ENCODE measurements at places on chromosomes 2 and 18.

GRCh38 chr18:47549021-47549540 lies 297.6 kb upstream of the SKOR2 start:
- H3K27ac ChIP-seq: no peak overlapping the region
- no peaks in the 10 kb centered on the region for H3K36me3 ChIP-seq
- H3K27me3 ChIP-seq: peaks cover 4% of the 10 kb centered on the region
- no peaks in the 10 kb centered on the region for H3K4me1 ChIP-seq
- H3K4me3 ChIP-seq: no peak overlapping the region

GRCh38 chr2:106997204-106997603 lies 111.2 kb upstream of the ST6GAL2 start:
- H3K36me3 ChIP-seq: no peaks in the 10 kb centered on the region
- H3K27ac ChIP-seq: no peak overlapping the region
- no peak for DNase-seq
- no peaks in the 10 kb centered on the region for H3K4me1 ChIP-seq
- no peak overlapping the region for H3K4me3 ChIP-seq

DNA sequence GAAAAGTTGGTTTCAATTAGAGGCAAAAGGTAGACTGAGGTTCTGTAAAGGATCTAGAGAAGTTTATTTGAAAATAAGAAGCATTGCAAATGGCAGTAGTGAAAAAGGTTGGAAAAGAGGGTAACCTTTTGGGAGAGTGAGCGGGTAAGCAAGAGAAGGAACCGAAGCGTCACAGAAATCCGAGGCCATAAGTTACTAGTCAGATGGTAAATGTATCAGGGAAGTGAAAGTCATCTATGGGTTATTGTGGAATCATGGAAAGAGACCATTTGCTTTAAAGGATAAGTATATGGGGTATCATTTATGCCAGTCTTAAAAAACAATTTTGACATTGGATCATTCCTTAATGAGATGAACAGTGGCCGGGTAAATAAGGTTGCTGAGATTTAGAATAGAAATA lies 30.5 kb downstream of the EML4 start:
- no peak overlapping the region for H3K4me3 ChIP-seq
- H3K36me3 ChIP-seq: no peaks in the 10 kb centered on the region
- no peak overlapping the region for H3K27ac ChIP-seq
- H3K4me1 ChIP-seq: peaks cover 23% of the 10 kb centered on the region
- no peak for DNase-seq
- no peaks in the 10 kb centered on the region for H3K27me3 ChIP-seq

- H3K27ac ChIP-seq: no peak overlapping the region
- no peaks in the 10 kb centered on the region for H3K36me3 ChIP-seq
- H3K4me1 ChIP-seq: no peaks in the 10 kb centered on the region
- no peaks in the 10 kb centered on the region for H3K27me3 ChIP-seq
Observed at GRCh38 chr2:228102949-228103348, 78.5 kb downstream of the SPHKAP start.

GRCh38 chr2:203135105-203135504 lies 103.7 kb upstream of the CYP20A1 start:
- H3K4me3 ChIP-seq: no peak overlapping the region
- H3K27ac ChIP-seq: no peak overlapping the region
- H3K4me1 ChIP-seq: no peaks in the 10 kb centered on the region

DNA sequence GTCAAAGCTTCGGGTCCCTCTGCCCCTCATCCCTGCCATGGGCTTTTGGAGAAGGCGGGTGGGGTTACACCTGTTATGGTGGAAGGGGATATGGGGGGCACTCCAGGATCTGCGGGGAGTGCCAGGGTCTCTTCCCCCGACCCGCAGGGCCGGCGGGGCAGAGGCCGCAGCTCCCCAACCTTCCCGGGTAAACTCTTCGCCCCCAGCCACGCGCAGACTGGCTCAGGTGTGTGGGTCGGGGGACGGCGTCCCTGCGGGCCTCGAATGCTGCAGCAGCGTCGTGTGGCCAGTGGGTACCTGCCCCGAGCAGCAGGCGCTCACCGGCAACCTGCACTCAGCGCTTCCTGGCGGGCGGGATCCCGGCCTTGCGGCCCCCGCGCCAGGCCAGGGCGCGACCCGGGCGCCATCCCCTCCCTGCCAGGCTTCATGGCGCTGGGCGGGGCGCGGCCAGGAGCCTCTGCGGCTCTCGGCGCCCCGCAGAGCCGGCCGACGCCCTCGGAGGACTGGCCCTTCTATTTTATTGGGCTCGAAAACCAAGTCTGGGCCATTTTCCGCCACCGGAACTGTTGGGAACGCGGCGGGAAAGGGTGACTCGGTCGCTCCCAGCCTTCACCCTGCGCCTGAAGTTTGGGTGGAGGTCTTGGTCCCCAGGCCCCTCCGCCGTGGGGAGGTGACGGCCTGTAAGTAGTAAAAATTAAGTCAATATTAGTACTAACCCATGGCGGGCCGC lies 4.5 kb downstream of the GBX2 start:
- H3K27ac ChIP-seq: no peak overlapping the region
- DNase-seq: no peak
- peaks cover 63% of the 10 kb centered on the region for H3K4me1 ChIP-seq
- H3K27me3 ChIP-seq: peaks cover 100% of the 10 kb centered on the region
- peak overlapping the region; percentile 51 for H3K4me3 ChIP-seq
- H3K36me3 ChIP-seq: no peaks in the 10 kb centered on the region

DNA sequence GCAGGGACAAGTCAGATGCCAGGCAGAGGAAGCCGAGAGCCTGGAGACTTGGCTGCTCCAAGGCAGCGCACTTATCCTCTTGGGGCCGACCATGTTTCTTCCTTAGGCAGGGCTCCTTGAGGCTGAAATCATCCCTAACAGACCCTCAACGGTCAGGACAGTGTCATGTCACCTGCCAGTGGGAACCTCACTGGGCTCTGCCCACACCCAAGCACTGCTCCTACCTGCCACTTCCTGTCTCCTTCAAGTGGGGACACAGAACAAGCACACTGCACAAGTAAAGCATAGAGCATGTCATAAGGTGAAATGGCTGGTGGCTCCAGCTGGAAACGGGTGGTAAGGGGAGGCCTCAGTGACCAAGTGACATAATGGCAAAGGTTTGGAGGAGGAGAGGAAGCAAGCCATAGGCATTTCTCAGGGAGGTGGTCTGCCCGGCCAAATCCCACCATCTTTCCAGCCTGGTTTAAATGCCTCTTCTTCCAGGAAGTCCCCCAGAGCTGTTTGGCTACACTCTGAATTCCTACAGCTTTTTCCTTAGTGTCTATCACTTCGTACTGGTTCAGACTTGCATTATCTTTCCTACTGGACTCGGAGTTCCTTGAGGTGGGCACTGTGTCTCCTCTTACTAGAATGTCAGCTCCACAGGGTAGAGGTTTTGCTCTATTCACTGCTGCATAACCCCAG lies 7.3 kb upstream of the ATOH8 start:
- H3K27me3 ChIP-seq: no peaks in the 10 kb centered on the region
- no peak overlapping the region for H3K4me3 ChIP-seq
- no peaks in the 10 kb centered on the region for H3K36me3 ChIP-seq
- H3K27ac ChIP-seq: peak overlapping the region; percentile 96

DNA sequence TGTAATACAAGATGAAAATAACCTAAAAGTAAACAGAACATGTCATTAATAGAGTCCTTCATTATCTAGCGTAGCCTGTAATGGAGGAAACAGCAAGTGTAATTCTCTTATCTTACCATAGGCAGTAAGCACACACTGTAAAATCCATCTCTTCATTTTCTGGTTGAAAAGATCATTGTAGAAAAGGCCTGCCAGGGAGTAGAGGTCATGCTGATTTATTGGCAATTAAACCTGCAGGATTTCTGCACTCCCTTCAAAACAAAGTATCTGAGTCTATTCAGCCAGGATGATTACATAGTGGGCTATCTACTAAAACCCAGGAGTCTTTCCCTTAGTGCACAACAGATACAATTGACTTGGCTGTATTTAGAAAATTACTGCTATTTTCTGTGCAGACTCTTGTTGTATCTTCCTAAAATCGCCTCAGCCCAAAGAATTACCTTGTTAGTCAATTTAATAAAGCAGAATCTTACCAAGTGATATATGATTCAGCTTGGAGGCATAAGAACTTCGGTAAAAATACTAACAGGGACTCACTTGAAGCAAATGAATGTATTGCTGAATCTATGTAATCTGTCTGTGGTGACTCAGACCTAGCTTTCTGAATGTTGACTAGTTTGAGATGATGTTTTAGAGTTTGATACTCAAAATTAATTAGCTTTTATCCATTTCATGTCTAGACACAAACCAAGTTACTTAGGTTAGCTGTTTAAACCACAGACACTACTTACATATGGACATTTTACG lies 250.4 kb upstream of the STON1 start:
- no peaks in the 10 kb centered on the region for H3K4me1 ChIP-seq
- no peak for DNase-seq
- no peak overlapping the region for H3K27ac ChIP-seq
- no peaks in the 10 kb centered on the region for H3K27me3 ChIP-seq
- no peak overlapping the region for H3K4me3 ChIP-seq

GRCh38 chr2:217996361-217996760 lies 6.4 kb downstream of the TNS1 start:
- peak; percentile 87 for DNase-seq
- H3K4me3 ChIP-seq: peak overlapping the region; percentile 5
- no peaks in the 10 kb centered on the region for H3K27me3 ChIP-seq
- H3K36me3 ChIP-seq: peaks cover 5% of the 10 kb centered on the region

- no peak for DNase-seq
- H3K4me1 ChIP-seq: no peaks in the 10 kb centered on the region
- H3K36me3 ChIP-seq: no peaks in the 10 kb centered on the region
- no peaks in the 10 kb centered on the region for H3K27me3 ChIP-seq
- H3K27ac ChIP-seq: no peak overlapping the region
- no peak overlapping the region for H3K4me3 ChIP-seq
Observed at GRCh38 chr2:53104263-53104662, 663.3 kb upstream of the CHAC2 start.

GRCh38 chr2:84494070-84494469 lies 22.2 kb upstream of the DNAH6 start:
- no peak for DNase-seq
- no peak overlapping the region for H3K4me3 ChIP-seq
- no peaks in the 10 kb centered on the region for H3K36me3 ChIP-seq
- no peaks in the 10 kb centered on the region for H3K27me3 ChIP-seq

- no peaks in the 10 kb centered on the region for H3K36me3 ChIP-seq
- H3K27me3 ChIP-seq: peaks cover 3% of the 10 kb centered on the region
- no peak for DNase-seq
Observed at GRCh38 chr2:132392879-132393278, 23.7 kb upstream of the GPR39 start.

DNA sequence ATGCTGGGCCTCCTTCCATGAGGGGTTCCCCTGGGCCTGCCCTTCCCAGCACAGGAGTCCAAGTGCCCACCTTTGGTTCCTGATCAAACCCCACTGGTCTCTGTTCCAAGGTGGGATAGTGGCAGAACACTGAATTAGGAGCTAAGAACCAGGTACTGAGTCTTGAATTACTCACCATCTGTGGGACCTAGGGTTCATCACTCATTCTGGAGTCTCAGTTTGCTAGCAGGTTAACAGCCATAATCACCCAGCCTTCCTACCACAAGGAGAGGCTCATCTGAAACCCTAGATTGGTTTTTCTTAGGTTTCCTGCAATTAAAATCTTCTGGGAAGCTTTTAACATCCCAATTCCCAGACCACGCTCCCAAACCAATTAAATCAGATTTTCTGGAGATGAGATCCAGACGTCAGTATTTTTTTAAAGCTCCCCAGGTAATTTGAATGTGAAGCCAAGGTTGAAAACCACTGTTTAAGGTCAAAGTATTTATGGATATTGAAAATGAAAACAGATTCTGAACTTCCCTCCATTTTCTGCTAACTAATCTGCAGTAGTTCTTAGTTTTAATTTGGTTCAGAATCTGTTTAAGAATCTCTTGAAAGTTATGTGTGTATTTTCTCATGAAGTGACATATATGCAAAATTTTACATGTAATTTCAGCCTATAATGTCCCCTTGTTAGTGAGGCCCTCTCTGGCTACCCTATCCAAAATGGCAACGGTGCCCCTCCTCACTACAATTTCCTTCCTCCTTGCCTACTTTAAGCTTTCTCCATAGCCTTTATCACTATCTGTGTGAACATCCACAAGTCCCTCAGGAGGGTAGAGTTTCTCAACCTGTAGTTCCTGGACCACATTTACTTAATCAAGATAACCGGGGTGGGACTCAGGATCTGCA lies 166.5 kb upstream of the CXCR4 start:
- no peak for DNase-seq
- H3K27ac ChIP-seq: no peak overlapping the region
- H3K36me3 ChIP-seq: no peaks in the 10 kb centered on the region
- H3K4me3 ChIP-seq: no peak overlapping the region

GRCh38 chr2:119523952-119524694 lies at the start of gene SCTR:
TSS of gene SCTR (minus strand) at chr2:119524483. CDS start at chr2:119524226, 257 bp downstream.
- DNase-seq: no peak
- no peaks in the 10 kb centered on the region for H3K27me3 ChIP-seq
- H3K36me3 ChIP-seq: no peaks in the 10 kb centered on the region
- H3K27ac ChIP-seq: no peak within 1 kb of the TSS

GRCh38 chr2:157698430-157698829 lies 69.8 kb upstream of the ACVR1C start:
- peaks cover 6% of the 10 kb centered on the region for H3K36me3 ChIP-seq
- no peaks in the 10 kb centered on the region for H3K27me3 ChIP-seq
- H3K27ac ChIP-seq: no peak overlapping the region
- no peak for DNase-seq

DNA sequence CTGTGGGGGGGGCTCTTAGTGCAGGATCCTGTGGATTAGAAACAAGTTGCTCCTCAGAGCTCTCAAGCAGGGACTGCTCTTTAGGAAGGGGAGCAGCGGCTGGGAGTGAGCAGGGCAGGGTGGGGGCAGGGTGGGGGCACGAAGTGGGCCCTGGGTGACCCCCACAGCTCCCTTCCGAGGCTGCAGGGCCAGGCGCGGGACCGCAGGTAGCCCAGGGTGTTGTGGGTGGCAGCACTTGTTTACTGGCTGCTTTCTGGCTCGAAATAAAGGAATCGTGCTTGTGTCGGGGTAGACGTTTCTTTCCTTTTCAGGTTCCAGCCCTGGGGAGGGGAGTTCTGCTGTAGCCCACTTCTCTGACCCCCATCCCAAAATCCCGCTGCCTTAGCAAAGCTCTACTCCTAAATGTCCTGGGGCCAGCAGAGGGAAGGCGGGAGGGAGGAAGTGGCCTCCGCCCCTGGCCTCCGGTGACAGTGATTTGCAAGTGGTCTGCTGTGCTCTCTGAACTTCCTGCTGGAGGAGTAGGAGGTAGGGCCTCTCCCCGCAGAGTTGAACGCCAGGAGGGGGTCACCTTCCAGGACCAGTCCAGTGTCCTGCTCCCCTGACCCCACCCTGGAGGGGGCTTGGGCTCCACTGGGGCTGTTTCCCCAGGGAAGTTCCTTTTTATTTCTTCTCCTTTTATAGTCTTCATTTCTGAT lies 8.3 kb downstream of the NEU4 start:
- no peaks in the 10 kb centered on the region for H3K36me3 ChIP-seq
- no peaks in the 10 kb centered on the region for H3K4me1 ChIP-seq
- no peak overlapping the region for H3K4me3 ChIP-seq
- no peaks in the 10 kb centered on the region for H3K27me3 ChIP-seq
- no peak overlapping the region for H3K27ac ChIP-seq

Measured in tibial artery (tissue), 4 donors.